Stimulated activated CD8-positive, alpha-beta memory T cell treated with anti-CD3 and anti-CD28 coated beads, Interleukin-4, amount 100 ng/mL, for 24 hours (primary cell): ENCODE measurements at places on chromosomes 6 and 20.

DNA sequence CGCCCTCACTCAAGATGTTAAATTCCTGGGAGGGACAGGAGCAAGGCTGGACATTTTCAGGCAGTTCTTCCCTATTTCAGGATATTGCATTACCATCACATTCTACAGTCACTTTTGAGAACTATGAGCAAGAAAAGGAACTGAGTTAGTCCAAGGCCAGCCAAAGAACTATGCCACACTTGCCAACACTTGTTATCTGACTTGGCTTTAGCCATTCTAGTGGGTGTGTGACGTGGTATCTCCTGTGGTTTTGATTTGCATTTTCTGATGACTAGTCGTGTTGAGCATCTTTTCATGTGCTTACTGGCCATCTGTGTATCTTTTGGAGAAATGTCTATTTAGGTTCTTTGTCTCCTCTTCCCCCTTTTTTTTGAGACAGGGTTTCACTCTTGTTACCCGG lies 12.0 kb downstream of the XRN2 start:
- DNase-seq = no peak

- no peak for DNase-seq
Measured at GRCh38 chr20:7744411-7744810, 195.8 kb downstream of the HAO1 start.

DNA sequence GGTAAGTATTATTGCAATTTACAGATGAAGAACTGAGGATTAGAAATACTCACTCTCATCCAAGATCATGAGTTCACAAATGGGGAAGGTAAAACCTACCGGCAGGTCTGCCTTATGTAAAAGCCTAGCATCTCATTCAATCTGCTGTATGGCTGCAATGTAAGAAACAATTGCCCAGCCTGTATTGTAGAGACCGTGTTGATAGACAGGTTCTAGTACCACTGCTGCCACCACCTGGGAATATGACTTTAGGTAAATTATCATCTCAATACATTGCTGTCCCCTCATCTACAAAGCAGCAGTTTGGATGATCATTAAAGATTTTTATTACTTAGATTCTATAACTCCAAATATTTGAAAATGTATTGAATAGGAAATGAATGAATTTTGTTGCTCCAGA lies 23.3 kb upstream of the ARHGAP18 start:
- DNase-seq = no peak

DNA sequence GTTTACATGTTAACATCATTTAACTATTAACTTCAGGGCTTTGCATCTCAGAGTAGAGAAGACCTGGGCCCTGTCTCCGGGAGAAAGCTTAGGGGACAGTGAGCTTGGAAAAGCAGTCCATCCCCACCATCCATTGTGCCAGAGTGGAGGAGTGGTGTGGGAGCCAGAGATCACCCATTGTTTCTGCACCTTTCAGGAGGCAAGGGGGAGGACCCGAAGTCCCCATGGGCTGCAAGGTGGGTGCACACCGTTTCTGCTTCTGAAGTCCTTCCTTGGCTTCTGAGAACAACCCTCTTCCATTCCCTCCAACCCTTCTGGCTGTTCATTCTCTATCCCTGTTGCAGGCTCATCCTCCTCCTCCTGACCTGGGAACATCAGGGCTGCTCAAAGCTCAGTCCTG lies 4.0 kb upstream of the PPP1R3G start:
- DNase-seq = no peak

- DNase-seq = no peak
Measured at GRCh38 chr6:56625356-56625755, 17.3 kb downstream of the DST start.
